ENCODE measurements at places on chromosomes 6 and 20. TPM values are rescaled to one million over a fixed set of nuclear protein-coding genes. Genes with fewer than 3 reads are reported as not detected.

GRCh38 chr20:46022411-46023147 lies 6.4 kb upstream of the SLC12A5 start:
- DNase-seq, result peak; percentile 87

GRCh38 chr6:132213191-132213590 lies 188.1 kb downstream of the MOXD1 start:
- DNase-seq, result no peak

DNA sequence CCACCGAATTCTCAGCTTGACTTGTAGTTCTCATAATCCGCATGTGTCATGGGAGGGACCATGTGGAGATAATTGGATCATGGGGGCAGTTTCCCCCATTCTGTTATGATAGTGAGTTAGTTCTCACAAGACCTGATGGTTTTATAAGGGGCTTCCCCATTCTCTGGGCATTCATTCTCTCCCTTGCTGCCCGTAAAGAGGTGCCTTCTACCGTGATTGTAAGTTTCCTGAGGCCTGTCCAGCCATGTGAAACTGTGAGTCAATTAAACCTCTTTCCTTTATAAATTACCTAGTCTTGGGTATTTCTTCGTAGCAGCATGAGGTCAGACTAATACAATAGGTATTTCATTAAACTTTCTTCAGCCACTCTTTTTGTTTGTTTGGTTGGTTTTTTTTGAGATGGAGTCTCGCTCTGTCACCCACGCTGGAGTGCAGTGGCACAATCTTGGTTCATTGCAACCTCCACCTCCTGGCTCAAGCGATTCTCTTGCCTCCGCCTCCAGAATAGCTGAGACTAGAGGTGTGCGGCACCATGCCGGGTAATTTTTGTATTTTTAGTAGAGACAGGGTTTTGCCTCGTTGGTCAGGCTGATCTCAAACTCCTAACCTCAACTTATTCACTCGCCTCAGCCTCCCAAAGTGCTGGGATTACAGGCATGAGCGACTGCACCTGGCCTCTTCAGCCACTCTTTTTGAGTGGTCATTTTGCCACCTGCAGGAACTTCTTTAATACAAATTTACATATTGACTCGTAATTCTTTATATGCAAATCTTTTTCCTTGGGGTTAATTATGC lies 36.3 kb downstream of the GSTA2 start:
- no peak for DNase-seq

- no peak for DNase-seq
Measured at GRCh38 chr6:55916188-55916587, 40.8 kb upstream of the BMP5 start.

GRCh38 chr6:141513830-141514229 lies 618.9 kb upstream of the GJE1 start:
- DNase-seq, result no peak

Gene CDH4
- total RNA-seq, result not detected

Gene EYA4
- total RNA-seq, result 24.2 TPM

Measured in cardiac septum (tissue), 1 donor.